Sciatic nerve (tissue), 2 donors: ENCODE measurements at places on chromosomes 13 and 19. TPM values are rescaled to one million over a fixed set of nuclear protein-coding genes. Genes with fewer than 3 reads are reported as not detected.
A peak's percentile ranks its signal among the peaks of the same experiment; 100 is the strongest.

GRCh38 chr19:23095418-23095817 is 21.4 kb upstream of the ZNF730 start:
- DNase-seq: no peak

- DNase-seq: no peak
Observed at GRCh38 chr19:48186015-48186414, 15.5 kb downstream of the ZSWIM9 start.

- DNase-seq: no peak
Observed at GRCh38 chr13:33256148-33256840, 29.3 kb downstream of the STARD13 start.

DNA sequence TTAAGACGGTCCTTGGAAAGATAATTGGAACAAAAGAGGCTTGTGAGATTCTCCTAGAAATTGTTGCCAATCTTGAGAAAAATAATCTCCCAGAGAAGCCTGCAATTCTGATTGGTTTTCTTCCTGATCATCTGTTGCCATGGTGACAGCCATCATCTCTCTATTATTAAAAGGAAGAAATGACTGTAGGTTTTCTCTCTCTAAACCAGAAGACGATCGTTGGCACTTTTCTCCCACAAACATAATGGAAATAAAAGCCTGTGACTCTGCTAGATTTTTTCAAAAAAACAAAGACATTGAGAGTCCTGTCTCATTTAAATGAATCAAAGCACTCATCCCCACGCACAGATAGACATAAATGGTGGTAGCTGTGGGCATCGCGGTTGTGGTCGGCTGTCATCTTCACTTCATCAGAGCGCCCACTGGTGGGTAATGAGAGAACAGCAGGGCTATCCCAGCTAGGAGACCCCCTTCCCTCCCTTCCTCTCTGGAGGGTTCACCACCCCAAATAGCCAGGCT is 21.7 kb upstream of the CALM3 start:
- DNase-seq: no peak

- no peak for DNase-seq
Observed at GRCh38 chr13:46127358-46128023, 22.7 kb upstream of the CPB2 start.

- DNase-seq: no peak
Observed at GRCh38 chr19:51594774-51595109, 23.7 kb downstream of the ZNF175 start.

DNA sequence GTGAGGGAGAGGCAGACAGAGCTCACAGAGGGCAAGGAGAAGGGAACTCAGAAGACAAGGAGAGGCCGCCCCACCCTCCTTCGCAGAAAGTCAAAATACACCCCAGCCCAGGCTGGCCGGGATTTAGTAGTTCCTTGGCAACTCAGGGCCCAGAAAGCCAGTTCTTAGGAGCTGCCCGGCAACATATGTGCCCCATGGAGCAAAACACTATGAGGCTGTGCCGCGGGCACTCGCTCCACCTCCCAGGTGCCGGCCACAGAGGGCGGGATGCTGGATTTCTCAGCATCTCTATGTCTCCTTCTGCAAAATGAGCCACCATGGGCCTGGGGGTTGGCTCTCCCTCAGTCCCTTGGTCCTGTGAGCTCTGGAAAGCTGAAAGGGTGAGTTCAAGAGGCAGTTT is 93.8 kb upstream of the CACNA1A start:
- no peak for DNase-seq

DNA sequence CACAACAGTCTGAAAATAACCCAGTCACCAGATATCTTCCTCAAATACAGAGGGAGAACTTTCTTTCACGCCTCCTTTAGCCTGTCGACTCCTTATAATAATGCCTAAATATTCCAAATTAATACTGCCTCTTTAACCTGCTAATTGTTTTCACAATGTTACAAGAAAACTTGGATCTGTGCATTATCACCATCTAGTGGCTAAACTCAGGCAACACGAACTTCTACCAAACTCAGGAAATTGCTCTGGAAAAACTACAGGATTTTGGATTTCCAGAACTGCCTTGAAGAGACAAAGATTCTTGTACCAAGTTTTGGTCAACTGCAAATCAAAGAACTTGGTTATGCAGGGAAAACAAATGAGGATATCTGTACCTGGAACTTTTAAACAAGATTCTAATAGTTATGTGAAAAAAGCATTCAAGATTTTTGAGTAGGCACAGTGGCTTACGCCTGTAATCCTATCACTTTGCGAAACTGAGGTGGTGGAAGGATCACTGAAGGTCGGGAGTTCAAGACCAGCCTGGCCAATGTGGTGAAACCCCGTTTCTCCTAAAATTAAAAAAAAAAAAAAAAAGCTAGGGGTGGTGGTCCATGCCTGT is 10.8 kb downstream of the CLN5 start:
- DNase-seq: no peak

DNA sequence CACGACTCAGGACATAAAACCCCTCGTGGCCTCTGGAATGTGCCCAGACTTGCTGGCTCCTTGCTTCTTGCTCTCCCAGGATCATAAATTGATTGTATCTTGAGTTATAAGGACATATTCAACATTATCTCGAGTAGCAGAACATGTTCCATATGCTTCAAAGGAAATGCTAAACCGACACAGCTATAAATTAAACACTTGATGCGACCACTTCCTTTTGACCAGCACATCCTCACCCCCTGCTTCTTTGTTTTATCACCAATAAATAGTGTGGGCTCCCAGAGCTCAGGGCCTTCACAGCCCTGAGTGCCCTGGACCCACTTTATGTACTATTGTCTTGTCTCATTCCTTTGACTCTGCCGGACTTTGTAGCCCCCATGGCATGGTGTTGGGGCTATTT is 157.0 kb upstream of the PABPC3 start:
- no peak for DNase-seq

DNA sequence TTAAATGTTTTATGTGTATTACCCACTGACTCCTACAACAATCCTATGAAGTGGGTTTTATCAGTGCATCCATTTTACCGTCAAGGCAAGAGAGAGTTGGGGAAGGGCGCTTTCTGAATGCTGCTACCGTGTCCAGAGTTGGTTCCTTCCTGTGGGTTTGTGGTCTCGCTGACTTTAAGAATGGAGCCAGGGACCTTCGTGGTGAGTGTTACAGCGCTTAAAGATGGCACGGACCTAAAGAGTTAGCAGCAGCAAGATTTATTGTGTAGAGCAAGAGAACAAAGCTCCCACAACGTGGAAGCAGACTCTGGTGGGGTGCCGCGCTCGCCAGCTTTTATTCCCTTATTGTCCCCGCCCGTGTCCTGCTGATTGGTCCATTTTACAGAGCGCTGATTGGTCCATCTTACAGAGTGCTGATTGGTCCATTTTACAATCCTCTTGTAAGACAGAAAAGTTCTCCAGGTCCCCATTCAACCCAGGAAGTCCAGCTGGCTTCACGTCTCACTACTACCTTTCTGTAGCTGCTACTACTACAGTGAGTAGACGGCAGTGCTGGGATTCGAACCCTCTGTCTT is 6.1 kb downstream of the OSCAR start:
- peak; percentile 3 for DNase-seq

DNA sequence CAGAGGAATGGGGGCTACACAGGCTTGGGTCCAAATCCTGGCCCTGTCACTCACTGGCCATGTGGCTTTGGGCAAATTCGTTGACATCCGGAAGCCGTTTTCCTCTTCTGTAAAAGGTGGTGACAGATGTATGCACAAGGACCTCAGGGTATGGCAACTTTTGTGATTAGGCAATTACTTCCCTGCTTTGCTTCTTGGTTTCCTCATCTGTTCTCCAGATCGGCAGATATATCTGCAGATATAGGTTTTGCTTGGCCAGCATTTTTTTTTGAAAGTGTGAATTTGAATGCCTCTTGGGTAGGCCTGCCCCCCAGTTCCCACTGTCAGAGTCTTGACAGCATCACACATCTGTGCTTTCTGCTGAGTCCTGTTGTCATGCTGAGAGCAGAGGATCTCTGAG is 17.7 kb downstream of the TMEM272 start:
- DNase-seq: no peak

DNA sequence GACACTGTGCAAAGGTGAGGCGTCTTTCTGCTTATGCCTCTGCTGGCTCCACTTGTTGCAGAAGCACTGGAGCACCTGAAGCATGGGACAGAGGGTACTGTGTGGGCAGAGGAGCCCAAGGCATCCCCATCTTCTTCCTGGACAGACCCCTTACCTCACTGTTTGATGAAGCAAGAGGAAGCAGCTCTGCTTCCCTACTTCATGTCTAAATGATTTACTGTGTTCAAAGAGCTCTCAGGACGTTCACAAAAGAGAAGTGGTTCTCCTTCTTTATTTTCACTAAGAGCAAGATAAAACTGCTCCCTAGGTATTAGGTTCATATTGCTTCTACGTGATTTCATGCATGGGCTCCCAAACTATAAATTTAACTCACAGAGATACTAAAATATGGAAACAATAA is 1635.4 kb upstream of the SLC10A2 start:
- no peak for DNase-seq

- DNase-seq: no peak
Observed at GRCh38 chr13:55467476-55467875, 1673.2 kb upstream of the PRR20A start.

DNA sequence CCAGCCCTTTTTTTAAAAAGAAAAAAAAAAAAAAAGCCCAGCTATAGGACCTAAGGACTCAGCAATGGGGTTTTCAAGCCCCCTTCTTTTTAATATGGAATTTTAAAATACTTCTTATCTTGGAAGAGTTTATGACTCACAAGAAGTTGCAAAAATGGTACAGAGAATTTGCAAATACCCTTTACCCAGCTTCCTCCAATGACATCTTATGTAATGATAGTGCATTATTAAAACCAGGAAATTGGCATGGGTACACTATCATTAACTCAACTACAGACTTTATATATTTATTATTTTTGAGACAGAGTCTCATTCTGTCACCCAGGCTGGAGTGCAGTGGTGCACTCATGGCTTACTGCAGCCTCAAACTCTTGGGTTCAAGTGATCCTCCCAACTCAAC is 16.1 kb downstream of the TMEM38A start:
- DNase-seq: no peak

DNA sequence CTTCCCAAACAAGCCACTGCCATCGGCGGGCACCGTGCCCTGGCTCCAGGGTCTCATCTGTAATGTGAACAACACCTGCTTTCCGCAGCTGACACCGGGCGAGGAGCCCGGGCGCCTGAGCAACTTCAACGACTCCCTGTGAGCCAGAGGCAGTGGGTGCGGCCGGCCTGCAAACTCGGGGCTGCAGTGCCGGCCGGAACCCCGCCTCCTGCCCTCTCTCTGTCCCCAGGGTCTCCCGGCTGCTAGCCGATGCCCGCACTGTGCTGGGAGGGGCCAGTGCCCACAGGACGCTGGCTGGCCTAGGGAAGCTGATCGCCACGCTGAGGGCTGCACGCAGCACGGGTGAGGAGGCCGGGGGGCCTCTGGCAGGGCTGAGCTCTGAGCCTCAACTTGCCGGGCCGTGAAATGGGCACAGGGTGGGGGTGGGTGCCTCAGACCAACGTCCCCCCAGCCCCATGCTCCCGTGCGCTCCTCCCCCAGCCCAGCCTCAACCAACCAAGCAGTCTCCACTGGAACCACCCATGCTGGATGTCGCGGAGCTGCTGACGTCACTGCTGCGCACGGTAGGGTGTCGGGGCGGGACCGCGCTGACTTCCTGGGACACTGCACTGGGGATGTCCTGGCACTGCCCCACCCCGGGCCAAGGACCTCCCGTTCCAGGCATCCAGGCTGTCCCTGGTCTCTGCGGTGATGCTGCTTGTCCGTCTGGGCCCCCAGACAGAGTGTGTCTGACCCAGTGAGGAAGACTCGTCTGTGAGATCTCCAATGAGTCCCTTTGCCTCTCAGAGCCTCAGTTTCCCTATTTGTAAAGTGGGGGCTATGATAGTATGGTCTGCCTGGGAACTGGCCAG is 2.2 kb downstream of the ABCA7 start:
- DNase-seq: no peak

GRCh38 chr13:77836423-77836822 is 82.2 kb downstream of the EDNRB start:
- DNase-seq: no peak

GRCh38 chr13:113428871-113429607 is 24.2 kb downstream of the ADPRHL1 start:
- no peak for DNase-seq

GRCh38 chr19:9937001-9937411 is 691 bp upstream of the OLFM2 start:
- no peak for DNase-seq

DNA sequence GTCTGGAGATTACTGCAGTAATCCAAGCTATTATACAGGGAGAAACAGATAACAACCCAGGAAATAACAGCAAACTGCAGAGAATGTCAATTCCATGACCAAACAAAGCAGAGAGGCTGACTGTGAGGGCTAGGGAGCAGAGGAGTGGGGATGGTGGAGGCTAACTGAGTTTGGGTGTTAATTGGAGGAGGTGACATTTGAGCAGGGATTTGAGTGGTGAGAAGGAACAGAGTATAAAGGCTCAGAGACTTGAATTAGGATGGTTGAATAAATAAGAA is 3.1 kb downstream of the DMAC2 start:
- no peak for DNase-seq

GRCh38 chr13:72346716-72347115 is 380.7 kb downstream of the MZT1 start:
- DNase-seq: no peak

DNA sequence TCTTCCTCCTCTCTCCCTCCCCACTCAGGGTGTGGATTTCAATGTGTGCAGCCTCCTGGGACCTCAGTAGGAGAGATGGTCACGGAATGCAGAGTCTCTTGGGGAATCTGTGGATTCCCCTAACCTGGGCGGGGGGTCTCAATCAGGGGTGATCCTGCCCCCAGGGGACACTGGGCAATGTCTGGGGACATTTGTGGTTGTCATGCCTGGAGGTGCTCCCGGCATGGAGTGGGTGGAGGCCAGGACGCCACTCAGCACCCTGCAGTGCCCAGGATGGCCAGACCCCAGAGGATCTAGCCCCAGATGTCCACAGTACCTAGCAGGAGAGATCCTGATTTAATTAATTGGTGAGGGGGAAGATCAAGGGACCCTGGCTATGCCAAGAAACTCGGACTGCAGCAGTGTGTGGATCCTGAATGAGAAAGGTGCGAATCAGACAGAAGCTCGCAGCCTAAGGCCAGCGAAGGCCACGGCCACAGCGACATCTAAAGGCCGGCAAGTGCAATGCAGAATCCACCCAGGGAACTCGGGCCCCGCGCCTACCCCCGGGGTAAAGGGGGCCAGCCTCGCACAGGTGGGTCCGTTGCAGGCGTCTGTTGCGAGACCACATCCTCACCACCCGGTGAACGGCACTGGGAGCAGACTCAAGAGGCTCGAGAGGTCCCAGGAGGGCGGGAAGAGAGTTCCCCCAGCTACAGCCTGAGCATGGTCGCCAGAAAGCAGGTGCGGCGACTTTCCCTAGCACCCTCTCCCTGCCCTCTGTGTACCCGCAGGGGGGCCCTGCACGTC is 88.8 kb downstream of the GNG7 start:
- no peak for DNase-seq

ZNF177 gene
- total RNA-seq: 6.2 TPM

LGALS14 gene
- not detected for total RNA-seq

GNA15 gene
- total RNA-seq: 9.5 TPM

ZNF560 gene
- not detected for total RNA-seq

ZNF91 gene
- 91.2 TPM for total RNA-seq

CXCL17 gene
- 0.31 TPM for total RNA-seq

TNFSF9 gene
- 0.62 TPM for total RNA-seq

SHKBP1 gene
- 58.7 TPM for total RNA-seq
